ENCODE measurements at places on chromosomes 5 and 9.

DNA sequence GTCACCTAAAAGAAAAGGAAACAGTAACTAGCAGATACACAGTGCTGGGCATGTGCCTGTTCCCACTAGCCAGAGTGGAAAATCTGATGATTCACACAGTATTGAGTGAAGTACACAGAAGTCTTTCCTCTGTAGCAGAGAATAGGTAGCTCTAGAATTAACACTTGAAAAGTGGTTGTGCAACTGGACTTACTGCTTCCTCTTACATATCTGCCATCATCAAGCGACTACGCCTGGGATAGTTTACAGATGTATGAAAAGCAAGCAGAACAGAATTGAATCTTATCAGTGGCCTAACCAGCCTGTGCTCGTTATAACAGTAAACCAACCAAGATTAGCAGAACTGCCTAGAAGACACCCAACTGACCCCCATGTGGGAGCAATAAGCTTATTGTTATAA lies 130.6 kb downstream of the DTWD2 start:
- no peak for DNase-seq

DNA sequence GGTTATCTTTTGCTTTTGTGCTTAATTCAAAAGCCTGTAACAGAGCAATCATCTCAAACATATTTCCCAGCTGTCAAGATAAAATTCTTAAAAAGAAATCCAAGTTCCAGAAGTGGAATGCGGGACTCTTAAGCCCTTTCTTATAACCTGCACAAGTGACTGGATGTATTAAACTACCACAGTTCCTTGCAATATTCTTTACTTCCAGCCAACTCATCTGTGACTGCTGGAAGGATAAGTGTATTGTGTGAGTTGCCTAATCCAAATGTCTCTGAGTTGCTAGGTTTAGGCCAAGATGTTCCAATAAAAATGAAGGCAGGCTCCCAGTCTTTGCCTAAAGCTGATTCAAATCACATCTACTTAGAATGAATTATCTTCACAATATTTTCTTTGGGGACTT lies 159.2 kb upstream of the SLC24A2 start:
- no peak for DNase-seq

- DNase-seq = no peak
Observed at GRCh38 chr5:176679365-176680225, 32.3 kb downstream of the TSPAN17 start.

GRCh38 chr9:37926737-37927118 lies 22.8 kb upstream of the SLC25A51 start:
- no peak for DNase-seq

- no peak for DNase-seq
Observed at GRCh38 chr9:117151716-117152115, 263.1 kb downstream of the ASTN2 start.

DNA sequence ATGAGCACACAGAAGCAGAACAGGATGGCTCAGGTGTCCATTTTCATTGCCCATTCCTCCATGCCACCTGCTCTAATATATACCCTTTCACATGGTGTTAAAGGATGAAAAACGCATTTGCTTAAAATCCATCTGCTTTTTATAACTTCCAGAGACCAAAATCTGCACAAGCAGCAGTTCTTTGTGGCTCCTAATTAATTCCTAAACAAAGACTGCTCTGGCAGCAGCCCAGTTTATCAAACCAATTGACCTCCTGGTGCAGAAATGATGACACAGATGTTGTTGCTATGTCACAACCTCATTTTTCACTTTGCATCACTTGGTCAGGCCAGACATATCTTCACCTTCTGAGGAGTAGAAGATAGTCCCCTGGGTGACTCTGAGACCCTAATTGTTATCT lies 141.2 kb downstream of the ASTN2 start:
- DNase-seq = no peak

- DNase-seq = no peak
Observed at GRCh38 chr5:98839469-98840383, 66.3 kb downstream of the RGMB start.

GRCh38 chr9:129649726-129650679 lies 8.1 kb upstream of the ASB6 start:
- no peak for DNase-seq

DNA sequence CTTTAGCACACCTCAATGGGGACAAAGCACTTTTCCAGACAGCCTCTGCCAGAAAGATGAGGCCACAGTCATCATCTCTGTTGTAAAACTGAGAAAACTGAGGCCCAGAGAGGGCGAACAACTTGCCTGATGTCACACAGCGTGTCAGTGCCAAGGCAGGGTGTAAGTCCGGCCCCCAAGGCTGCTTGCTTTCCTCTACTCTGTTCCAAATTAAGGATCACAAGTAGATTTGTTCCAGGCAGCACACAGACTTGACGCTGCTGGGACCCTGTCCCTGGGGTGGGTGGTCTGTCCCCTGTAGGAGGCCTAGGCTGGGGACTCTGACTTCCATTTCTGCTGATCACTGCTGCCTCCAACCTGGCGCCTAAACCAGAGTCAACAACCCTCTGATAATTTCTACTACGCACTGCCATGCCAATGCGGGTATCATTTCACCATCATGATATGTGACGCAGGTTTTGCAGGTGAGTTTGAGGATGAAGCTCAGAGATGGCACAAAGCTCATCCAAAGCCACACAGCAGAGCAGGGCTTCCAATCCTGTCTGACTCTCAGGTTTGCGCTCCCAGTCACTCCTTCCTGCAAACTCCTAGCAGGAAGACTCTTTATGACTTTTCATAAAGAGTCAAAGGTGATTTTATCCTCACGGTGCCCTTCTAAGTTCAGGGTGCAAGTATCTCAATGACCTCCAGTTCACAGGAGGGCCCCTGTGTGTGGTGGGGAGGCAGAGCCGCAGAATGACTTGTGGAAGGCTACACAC lies 13.5 kb upstream of the RALGDS start:
- no peak for DNase-seq

GRCh38 chr5:17129093-17129849 lies 88.2 kb upstream of the BASP1 start:
- DNase-seq = no peak

GRCh38 chr5:136886608-136887007 lies 521.3 kb upstream of the TRPC7 start:
- no peak for DNase-seq

DNA sequence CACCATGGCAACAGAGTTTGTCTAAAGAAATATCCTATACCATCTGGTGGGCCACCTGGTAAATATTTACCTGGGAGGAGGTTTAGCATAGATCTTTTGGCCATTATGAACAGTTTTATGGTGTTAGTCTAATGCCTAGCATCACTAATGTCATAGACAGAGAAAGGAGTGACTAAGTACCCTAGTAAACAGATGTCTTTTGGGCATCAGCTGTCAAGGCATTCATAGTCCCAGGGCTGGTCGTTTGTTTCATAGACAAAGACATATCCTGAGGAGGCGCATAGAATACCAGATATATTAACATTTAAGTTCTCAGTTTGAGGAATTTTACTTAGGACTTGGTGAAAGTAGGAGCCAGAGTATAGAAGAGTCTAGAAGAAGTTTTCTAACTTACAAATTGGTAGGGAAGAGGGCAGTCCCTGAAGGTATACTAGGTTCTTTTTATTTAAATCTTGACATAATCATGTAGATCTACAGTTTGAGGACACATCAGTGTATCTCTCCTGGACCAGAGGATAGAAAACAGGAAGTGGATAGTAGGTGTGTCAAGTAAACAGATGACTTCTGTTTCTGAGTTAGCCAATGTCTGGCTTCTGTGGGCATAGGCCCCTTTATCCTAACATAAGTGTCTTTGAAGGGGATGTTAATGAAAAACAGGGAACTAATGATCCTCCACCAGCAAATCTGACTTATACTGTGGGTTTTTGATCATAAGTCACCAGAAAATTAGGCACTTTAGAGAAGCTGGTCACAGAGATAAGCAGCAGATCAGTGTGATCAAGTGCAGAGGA lies 105.0 kb upstream of the PRSS3 start:
- DNase-seq = no peak

GRCh38 chr5:144421411-144421810 lies 250.7 kb downstream of the KCTD16 start:
- DNase-seq = no peak

DNA sequence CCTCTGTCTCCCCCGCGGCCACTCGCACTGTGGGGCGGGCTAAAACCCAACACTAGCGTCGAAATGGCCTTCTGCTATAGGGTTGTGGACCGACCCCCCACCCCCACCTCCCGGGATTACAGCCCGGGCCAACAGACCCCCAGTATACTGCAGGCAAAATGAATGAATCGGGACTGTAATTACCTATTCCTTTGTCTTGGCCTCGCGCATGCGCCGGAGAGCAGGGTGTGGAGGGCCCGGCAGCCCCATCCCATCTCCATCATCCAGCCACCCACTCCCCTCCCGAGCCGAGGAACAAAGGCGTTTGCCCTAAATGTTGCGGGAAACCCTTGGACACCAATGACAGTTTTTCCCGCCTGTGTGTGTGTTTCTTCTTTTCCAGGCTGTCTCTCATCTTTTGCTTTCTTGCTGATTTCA lies 1.6 kb downstream of the BASP1 start:
- no peak for DNase-seq

GRCh38 chr9:95641586-95641985 lies 124.8 kb upstream of the PTCH1 start:
- no peak for DNase-seq

GRCh38 chr9:126505697-126506346 lies 107.9 kb upstream of the LMX1B start:
- DNase-seq = no peak

DNA sequence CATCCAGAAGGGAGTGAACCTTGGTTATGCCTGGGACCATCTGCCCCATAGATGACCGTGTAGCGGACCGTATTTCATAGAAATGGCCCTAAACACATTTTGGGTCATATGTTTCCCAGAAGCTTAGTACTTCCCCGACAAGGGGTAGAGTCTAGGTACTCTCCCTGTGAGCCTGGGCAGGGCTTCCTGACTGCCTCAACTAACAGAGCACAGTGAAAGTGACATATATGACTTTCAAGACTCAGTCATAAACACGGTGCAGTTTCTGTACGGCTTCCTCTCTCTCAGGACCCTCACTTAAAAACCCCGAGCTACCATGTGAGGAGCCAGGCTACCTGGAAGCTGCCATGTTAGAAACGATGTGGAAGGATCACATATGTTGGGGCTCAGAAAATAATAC lies 20.9 kb downstream of the C9orf57 start:
- DNase-seq = no peak

DNA sequence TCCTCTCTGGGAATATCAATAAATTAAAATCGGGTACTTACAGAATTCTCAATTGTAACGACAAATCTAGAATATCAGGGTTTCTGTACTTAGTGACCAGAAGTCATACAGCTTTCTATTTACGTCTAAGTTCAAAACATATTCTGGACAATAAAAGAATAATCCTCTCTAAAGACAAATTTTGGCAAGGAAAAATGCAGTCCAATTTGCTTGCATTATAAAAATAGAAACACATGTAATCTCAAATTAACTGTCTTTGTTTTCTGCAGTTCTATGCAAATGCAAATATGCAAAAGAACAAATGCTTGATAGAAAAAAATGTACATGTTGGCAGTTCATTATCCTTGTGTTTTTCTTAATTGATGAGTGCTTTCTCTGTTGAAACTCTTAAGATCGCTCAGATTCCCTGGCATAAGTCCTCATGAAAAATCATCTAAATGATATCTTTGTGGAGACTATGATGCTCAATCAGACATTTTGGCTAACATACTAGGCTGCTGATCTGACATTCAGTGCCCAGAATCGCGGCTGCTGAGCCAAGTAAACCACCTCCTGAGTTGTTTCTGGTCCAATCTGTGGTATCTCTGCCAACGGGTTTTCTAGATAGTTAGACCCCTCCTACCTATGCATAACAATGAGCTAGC lies 990.1 kb upstream of the C9orf72 start:
- DNase-seq = no peak

DNA sequence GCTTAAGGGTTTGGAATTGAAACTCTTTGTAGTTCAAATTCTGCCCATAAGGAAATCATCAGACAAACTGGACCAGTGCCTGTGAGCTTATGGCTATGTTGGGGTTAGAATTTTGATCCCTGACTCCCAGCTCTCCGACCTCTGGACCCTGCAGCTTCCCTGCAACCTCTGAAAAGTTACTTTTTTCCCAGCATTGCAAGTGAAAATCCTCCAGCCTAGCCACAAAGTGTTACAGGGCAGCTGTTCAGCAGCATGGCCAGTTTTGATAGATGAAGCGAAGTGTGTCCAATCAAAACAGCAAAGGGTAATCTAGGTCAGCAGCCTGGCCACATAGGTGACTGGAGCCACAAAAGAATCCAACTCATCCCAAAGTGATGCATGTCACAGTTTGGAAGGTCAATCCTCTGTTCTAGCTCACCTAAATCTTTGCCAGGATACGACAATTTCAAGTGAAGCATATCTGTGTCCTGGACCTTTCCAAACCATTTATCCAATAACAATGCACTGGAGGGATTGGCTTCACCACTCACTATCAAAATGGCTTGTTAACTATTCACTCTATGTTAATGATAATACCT lies 4.7 kb upstream of the CPEB4 start:
- DNase-seq = peak; percentile 34

GRCh38 chr5:63727583-63727982 lies 234.7 kb downstream of the HTR1A start:
- no peak for DNase-seq

GRCh38 chr5:92023555-92023954 lies 640.4 kb upstream of the ARRDC3 start:
- no peak for DNase-seq

- DNase-seq = no peak
Observed at GRCh38 chr5:127639828-127640227, 9.1 kb upstream of the CTXN3 start.

DNA sequence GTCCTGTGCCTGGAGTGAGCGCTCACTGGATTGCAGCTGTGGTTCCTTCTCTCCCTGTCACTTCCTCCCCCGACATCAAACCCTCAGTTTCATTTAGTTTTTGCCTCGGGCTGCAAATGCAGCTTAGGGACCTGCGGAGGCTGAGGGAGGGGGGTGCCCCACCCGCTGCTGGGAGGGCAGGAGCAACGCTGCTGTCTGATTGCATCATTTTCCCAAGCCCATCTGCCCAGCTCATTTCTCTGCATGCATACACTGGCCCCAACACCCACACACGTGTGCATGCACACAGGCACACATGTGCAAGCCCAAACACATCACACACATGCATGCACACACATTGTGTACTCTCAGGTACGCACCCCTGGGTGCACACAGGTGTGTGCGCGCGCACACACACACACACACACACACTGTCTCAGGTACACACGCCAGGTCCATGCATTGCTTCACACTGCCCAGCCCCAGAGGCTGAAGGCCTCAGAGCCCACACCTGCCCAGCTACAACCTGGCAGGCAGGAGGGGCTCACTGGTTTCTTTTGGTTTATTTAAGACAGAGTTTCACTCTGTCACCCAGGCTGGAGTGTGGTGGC lies 3.4 kb downstream of the ASS1 start:
- DNase-seq = no peak
